Astrocyte (in vitro differentiated cells and primary cell): ENCODE measurements at places on chromosomes 7 and 10. TPM values are rescaled to one million over a fixed set of nuclear protein-coding genes. Genes with fewer than 3 reads are reported as not detected.

- DNase-seq: no peak
These were observed 104.1 kb upstream of the LAMB4 start for GRCh38 chr7:108234281-108234680.

The MEOX2 gene
- not detected in 2 replicates for total RNA-seq

GRCh38 chr7:42935861-42936260 lies 3.7 kb downstream of the MRPL32 start:
- DNase-seq: no peak

GRCh38 chr7:27953777-27954176 lies 213.8 kb downstream of the TAX1BP1 start:
- no peak for DNase-seq

- no peak for DNase-seq
These were observed 54.0 kb downstream of the IFIT5 start for GRCh38 chr10:89468191-89468965.

DNA sequence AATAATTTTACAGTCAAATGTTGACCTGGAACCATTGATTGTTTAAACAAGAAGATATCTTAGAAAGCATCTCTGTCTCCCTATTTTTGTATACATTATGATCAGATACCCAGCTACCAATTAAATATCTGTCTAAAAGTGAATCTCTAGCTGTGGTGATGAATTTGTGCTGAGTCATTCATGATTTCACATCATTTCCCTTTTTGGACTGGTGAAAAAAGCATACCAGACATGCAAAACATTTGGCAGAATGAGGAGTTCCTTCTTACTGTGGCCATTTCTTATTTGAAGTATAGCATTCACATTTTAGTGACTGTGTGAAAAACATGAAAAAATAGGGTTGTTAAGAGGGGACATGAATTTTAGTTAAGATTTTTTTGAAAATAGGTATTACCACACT lies 98.0 kb upstream of the GATA3 start:
- peak; percentile 79 for DNase-seq

GRCh38 chr10:61065051-61065450 lies 121.1 kb upstream of the RHOBTB1 start:
- no peak for DNase-seq

DNA sequence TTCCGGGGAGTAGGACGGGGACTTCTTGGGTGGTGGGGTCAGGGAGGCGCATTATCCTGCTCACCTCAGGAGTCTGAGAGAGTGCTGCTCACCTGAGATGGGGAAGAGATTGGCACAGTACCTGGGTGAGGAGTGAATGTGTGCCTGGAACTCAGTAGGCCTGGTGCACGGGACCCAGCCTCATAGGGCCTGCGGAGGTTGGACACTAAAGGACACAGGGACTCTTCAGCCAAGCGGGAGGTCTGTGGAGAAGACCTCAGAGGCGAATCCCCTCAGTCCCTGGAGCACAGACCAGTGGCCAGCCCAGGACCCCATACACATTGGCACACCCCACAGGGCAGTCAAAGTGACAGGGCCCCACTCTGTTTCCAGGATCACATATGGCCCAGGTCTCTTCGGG lies 73.2 kb downstream of the OAT start:
- DNase-seq: no peak

The PIP gene
- total RNA-seq: not detected in 2 replicates

The DPP6 gene
- total RNA-seq: 0.48 and 0.91 TPM in 2 replicates

- no peak for DNase-seq
These were observed 83.2 kb upstream of the BAIAP2L1 start for GRCh38 chr7:98483964-98484545.

DNA sequence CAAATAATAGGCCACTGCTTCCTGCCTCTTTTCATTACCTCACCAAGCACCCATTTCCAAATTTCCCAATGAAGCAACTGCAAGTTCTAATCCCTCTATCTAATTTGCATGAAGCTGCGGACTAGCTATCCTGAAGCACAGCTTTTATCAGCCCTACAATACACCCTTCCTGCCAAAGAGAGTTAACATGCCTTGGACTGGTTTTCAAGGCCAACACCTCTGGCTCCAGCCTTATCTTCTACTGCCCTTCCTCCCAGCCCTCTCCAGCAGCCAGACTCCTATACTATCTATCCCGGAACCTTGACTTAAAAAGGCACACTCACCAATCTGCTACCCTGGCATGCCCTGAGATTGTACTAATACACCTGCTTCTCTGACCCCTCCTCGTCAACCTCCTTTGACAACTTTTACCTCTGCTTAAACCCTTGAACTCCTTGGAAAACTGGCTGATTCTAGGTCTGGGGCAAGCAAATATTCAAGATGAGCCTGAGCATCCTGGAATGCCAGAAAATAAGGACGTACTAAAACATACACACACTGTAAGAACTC lies 73.4 kb downstream of the SGMS1 start:
- DNase-seq: peak; percentile 18

The SPDYE5 gene
- total RNA-seq: not detected in 2 replicates

- no peak for DNase-seq
These were observed 18.9 kb downstream of the PODXL start for GRCh38 chr7:131537571-131537978.

DNA sequence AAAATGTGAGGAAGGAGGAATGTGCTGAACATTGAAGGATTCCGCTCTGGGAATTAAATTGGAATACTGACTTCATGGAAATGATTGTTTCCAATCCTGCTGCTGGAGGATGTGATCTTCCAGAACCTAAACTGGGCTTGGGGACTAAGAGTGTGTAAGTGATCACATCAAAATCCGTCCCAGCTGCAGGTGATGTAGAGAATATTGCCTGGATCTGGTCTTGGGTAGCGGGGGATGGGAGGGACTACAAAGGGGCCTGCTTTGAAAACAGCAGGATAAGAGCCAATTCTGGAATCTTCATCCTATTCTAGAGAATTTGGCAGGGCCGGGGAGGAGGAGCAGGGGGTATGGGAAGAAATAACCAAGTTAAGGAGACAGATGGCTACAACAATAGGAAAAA lies 552.2 kb upstream of the FZD8 start:
- no peak for DNase-seq

The SHH gene
- 0.16 and 0.79 TPM in 2 replicates for total RNA-seq

DNA sequence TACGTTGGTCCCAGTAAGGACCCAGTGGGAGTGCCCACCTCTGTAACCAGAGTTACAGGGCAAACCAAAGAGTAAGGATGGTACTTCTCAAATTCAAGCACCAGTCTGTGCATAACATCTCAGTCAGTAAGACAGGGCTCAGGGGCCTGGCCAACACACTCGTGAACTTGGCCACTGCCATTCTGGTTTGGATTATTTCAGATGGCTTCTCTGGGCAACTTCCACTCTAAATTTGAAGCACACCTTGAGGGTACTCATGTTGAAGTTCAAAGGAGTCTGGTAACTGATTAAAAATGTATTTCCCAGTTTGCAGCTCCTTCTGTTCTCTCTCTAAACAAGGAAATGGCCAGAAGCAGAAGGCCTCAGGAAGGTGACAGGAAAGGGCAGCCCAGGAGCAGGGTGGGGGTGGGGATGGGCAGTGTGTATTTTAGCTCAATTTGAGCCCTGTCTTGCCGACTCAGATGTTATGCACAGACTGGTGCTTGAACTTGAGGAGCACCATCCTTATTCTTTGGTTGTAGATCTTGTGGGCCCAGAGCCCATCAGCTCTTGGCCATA lies 107.3 kb upstream of the GLI3 start:
- DNase-seq: no peak
